Daoy (cell line): ENCODE measurements at places on chromosomes 6 and 20. TPM values are rescaled to one million over a fixed set of nuclear protein-coding genes. Genes with fewer than 3 reads are reported as not detected.

Gene CCN6
- total RNA-seq, result not detected in 2 replicates

Gene DEFB114
- total RNA-seq, result not detected in 2 replicates

Gene TNXB
- total RNA-seq, result 0.11 and 0.24 TPM in 2 replicates

DNA sequence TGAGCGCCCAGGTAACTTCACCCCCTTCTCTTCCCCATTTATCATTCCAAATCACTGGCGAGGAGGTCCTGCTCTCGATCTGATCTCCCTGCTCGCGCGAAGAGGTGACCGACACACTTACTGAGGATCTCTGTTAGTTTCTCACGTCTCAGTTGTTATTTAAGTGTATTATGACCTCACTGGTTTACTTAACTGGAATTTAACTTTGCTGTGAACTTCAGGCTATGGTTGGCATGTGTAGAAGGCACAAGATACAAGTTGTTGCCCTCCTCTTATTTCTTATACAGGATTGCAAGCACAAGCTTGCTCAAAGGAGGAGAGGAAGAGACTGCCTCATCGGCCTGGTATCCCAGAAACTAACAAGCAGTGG, 1.2 kb downstream of the RNF217 start:
- peak; percentile 38 for DNase-seq

DNA sequence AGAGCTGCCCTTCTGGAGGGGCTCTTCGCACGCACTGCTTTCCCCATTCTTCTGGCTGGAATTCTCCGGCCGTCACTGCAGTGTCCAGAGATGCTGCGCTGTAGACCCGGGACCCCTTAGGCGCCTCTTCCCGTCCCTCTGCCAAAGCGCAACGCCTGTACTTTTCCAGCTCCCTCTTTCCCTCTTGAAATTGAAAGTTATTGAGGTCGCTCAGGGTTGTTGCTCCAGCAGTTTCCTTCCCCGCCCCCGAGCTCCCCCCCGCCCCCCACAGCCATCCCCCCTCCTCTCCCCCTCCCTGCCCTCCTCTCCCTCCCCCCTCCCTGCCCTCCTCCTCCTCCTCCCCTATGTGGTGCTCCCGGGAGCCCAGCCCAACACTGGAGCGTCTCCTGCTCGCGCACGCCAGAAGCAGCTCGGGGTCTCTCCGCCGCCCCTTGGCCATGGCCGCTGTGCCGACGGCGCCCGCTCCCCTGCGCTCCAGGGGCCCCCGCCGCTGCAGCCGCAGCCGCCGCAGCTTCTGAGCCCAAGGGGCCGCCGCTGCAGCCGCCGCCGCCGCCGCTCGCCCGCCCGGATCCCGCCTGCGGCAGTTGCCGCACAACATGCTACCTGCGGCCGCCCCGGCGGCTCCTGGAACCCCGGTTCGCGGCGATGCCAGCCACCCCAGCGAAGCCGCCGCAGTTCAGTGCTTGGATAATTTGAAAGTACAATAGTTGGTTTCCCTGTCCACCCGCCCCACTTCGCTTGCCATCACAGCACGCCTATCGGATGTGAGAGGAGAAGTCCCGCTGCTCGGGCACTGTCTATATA, at the start of gene RSPO3:
Gene RSPO3, plus strand, starts transcription at position 374 of the 804 bp plus-strand sequence. CDS start 522 bp downstream, outside the sequence.
- peak; percentile 44 for DNase-seq

GRCh38 chr6:53159558-53159957, 10.9 kb upstream of the GCM1 start:
- DNase-seq, result no peak
